HFFc6 (cell line): ENCODE measurements at places on chromosomes 1 and 21.
A peak's percentile ranks its signal among the peaks of the same experiment; 100 is the strongest.

GRCh38 chr1:234135501-234135900, 231.0 kb downstream of the SLC35F3 start:
- no peak overlapping the region for H3K27ac ChIP-seq
- no peak for DNase-seq
- H3K4me1 ChIP-seq: peaks cover 36% of the 10 kb centered on the region; the same call in 1 of the 2 replicates

GRCh38 chr1:9892563-9893528, 17.2 kb downstream of the CTNNBIP1 start:
- H3K4me3 ChIP-seq: peak overlapping the region; percentile 88
- peaks cover 56% of the 10 kb centered on the region for H3K4me1 ChIP-seq
- H3K27ac ChIP-seq: peak overlapping the region; percentile 94
- H3K27me3 ChIP-seq: no peaks in the 10 kb centered on the region
- H3K36me3 ChIP-seq: no peaks in the 10 kb centered on the region

- no peaks in the 10 kb centered on the region; the same call in 1 of the 2 replicates for H3K27me3 ChIP-seq
- no peak for DNase-seq
- H3K4me1 ChIP-seq: no peaks in the 10 kb centered on the region
- H3K4me3 ChIP-seq: no peak overlapping the region
- H3K27ac ChIP-seq: no peak overlapping the region
Measured at GRCh38 chr1:228335406-228336307, 71.0 kb downstream of the TRIM11 start.

DNA sequence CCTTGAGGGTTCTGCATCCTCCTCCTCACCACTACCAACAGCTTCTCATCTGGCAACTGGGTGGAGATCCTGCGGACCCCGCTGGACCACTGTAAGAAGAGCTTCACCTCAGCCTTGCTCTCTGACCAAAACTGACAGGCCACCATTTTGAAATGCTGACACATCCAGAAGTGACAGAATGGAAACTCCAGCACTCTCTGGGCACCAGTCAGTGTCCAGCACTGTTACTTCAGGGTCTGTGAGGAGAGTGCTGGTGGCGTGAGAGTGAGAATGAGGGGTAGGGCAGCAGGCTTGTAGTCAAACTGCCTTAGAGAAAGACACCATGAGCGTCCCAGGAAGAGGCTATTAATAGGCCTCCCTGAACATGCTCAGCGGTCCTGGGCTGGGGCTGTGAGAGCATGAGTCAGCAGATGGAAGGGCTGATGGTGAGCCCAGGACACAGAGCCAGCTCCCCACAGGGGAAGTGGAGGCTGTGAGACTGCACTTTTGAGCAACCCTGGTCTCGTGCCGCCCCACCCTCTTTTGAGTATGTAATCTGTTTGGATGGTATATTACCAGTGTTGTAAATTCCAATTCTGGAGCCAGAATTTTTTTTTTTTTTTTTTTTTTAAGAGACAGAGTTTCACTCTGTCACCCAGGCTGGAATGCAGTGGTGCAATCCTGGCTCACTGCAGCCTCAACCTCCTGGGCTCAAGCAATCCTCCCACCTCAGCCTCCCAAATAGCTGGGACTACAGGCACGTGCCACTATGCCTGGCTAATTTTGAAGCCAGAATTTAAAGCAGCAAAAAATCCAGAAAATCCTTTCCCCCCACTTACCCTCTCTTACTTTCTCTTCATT, 34.4 kb upstream of the SLC30A1 start:
- no peaks in the 10 kb centered on the region for H3K27me3 ChIP-seq
- H3K36me3 ChIP-seq: peaks cover 5% of the 10 kb centered on the region
- H3K27ac ChIP-seq: peak overlapping the region; percentile 100

DNA sequence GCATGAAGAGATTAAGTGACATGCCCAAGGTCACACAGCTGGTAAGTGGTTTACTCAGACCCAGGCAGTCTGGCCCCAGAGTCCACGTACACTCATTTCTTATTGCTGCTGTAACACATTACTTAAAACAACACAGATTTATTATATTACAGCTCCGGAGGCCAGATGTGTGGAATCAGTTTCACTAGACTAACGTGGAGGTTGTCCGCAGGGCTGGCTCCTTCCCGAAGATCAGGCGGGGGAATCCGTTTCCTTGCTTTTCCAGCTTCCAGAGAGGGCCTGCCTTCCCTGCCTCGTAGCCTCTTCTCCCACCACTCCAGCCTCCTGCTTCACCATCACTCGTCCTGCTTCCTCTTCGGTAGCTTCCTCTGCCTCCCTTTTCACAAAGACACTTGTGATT, 81.2 kb downstream of the KCNN3 start:
- no peaks in the 10 kb centered on the region for H3K4me1 ChIP-seq
- H3K27ac ChIP-seq: no peak overlapping the region
- no peak overlapping the region for H3K4me3 ChIP-seq
- H3K27me3 ChIP-seq: peaks cover 40% of the 10 kb centered on the region

GRCh38 chr1:240234485-240235210, 143.0 kb downstream of the FMN2 start:
- H3K27ac ChIP-seq: peak overlapping the region; percentile 96
- peak overlapping the region; percentile 74 for H3K4me3 ChIP-seq
- H3K4me1 ChIP-seq: peaks cover 85% of the 10 kb centered on the region
- peak; percentile 80 for DNase-seq
- H3K36me3 ChIP-seq: peaks cover 48% of the 10 kb centered on the region

DNA sequence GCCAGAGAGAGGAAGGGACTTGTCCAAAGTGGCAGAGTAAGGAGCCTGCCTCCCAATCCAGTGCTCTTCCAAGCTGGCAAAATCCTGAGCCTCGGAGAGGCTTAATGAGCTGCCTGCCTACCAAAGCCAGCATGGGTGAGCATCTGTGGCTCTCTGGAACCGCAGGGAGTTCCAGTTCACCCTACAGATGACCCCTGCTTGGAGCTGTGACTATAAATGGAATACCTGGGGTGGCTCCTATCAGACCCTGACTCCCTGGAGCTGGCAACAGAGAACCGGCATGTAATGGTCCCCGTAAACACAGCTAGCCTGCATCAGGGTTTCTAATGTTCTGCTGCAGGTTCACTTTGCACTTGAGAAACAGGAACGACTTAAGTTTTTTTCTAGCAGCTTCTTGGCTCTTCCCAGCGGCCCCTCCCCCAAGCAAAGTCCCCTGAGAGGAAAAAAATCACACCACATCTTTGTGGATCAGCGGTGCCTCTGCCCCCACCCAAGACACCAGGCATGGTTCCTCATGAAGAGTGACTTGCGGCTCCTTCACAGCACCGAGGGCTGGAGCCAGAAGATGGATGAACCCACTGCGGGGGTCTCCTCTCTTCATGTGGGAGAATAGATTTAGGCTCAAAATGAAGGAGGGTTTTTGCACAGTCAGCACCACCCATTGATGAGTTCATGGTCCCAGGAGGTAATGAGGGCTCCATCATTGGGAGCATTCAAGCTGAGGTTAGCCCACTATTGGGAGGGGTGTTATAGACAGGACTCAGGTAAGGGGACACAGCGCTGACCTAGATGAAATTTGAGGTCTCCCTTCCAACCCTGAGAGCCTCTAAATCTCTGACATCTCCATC, 79.0 kb downstream of the SYT2 start:
- H3K4me3 ChIP-seq: no peak overlapping the region
- no peak for DNase-seq
- H3K36me3 ChIP-seq: no peaks in the 10 kb centered on the region

DNA sequence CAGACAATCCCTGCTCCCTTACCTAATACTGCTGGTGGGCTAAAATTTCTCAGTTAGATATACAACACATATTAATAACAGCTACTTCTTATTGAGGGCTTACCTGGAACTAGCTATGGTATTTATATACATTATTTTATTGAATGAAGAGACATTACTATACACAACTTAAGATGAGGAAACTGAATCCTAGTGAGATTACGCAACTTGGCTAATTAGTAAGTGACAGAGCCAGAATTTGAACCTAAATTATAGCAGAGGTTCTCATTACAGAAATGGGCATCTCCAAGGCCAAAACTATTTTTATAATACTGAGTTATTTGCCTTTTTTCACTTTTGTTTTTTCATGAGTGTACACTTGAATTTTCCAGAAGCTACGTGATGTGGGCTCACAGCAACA, 44.5 kb upstream of the SMYD2 start:
- peaks cover 12% of the 10 kb centered on the region for H3K27me3 ChIP-seq
- H3K36me3 ChIP-seq: no peaks in the 10 kb centered on the region
- no peak overlapping the region for H3K27ac ChIP-seq
- no peak overlapping the region for H3K4me3 ChIP-seq
- no peak for DNase-seq

DNA sequence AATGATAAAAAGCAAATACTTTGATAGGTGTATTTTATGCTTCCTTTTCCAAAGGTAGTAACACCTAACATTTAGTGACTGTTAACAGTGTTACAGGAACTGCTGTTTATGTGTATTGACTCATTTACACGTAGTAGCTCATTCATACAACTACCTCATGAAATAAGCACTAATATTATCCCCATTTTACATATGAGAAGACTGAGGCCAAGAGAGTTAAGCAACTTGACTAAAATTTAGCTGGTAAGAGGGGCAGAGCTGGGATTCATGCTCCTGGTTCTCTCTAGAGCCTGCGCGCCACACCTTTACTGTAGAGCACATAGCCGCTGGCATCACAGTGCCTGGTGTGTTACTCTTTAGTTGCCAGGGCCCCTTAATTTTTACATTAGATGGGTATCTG, 11.3 kb downstream of the ZBTB40 start:
- DNase-seq: no peak
- H3K36me3 ChIP-seq: no peaks in the 10 kb centered on the region; the same call in 1 of the 2 replicates
- no peak overlapping the region for H3K4me3 ChIP-seq
- 0 out of 2 replicates have a peak, but pooled peaks cover 4% of the 10 kb centered on the region for H3K4me1 ChIP-seq
- H3K27me3 ChIP-seq: peaks cover 5% of the 10 kb centered on the region; the same call in 1 of the 2 replicates
- H3K27ac ChIP-seq: no peak overlapping the region

DNA sequence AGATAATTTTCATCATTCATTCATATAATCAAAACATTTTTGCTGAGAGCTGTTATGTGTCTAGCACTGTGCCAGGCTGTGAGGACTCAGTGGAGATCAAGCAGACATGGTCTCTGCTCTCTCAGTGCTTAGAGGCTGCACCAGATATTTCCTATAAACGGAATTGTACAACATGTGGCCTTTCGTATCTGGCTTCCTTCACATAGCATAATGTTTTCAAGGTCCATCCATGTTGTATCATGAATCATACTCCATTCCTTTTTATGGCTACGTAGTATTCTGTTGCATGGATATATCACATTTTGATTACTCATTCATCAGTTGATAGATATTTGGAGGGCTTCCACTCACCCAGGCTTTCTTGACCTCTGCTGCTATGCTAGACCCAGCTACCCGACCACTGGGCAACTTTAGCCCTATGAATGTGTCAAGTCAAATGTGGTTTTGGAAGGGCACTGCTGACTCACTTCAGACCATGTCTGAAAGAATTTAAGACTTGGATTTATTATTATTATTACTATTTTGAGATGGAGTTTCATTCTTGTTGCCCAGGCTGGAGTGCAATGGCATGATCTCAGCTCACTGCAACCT, 18.5 kb downstream of the NCF2 start:
- no peak overlapping the region for H3K4me3 ChIP-seq
- peak; percentile 46 for DNase-seq
- H3K27ac ChIP-seq: no peak overlapping the region
